ENCODE measurements at places on chromosomes 7 and 10.
A peak's percentile ranks its signal among the peaks of the same experiment; 100 is the strongest.

GRCh38 chr7:21869785-21870402, 75.8 kb downstream of the CDCA7L start:
- no peak for DNase-seq

DNA sequence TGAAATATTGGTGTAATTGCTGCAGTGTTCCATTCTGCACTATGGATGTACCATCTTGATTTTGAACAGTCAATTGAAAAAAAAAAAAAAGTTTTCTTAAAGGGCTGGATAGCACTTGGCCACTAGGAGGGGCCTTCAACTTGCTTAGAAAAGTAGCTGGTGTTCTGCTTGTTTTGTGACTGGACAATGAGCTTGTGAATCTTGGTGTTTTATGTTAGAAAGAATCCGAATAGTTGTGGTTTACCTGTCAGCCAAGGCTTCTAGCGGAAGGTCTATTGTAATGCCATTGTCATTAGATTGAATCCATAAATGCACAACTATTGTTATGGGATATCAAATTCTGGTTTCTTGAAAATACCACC, 77.1 kb downstream of the BMPER start:
- no peak for DNase-seq

- DNase-seq = no peak
Measured at GRCh38 chr10:66550351-66550750, 375.5 kb upstream of the LRRTM3 start.

- peak; percentile 1 for DNase-seq
Measured at GRCh38 chr7:98470485-98471240, 69.8 kb upstream of the BAIAP2L1 start.

- DNase-seq = no peak
Measured at GRCh38 chr7:93301736-93302135, 69.6 kb downstream of the VPS50 start.
